ENCODE measurements at places on chromosomes 1 and 21.

DNA sequence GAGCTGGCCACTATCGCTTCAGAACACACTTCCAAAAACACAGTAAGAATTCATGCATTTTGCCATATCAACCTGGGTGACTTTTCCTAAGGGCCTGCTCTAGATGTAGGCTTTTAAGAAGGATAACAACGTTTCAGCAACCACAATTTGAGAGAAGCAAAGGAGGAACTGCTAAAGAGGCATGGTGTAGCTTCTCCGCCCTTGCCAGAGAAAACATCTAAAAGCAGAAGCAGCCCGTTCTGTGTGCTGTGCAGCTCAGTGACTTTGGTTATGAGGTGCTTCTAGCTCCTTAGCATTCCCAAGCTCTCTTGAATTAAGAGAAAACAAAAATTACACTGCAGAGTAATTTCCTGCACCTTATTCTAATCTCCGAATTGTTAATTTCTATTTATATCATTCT lies 2.7 kb downstream of the PER3 start:
- no peak for ATAC-seq

- ATAC-seq = no peak
These were observed 3.5 kb upstream of the ST3GAL3 start for GRCh38 chr1:43703836-43704235.

GRCh38 chr1:109649491-109649914 lies 6.4 kb upstream of the GSTM4 start:
- no peak for ATAC-seq

- ATAC-seq = no peak
These were observed 82.1 kb downstream of the PRDM2 start for GRCh38 chr1:13781907-13782633.

DNA sequence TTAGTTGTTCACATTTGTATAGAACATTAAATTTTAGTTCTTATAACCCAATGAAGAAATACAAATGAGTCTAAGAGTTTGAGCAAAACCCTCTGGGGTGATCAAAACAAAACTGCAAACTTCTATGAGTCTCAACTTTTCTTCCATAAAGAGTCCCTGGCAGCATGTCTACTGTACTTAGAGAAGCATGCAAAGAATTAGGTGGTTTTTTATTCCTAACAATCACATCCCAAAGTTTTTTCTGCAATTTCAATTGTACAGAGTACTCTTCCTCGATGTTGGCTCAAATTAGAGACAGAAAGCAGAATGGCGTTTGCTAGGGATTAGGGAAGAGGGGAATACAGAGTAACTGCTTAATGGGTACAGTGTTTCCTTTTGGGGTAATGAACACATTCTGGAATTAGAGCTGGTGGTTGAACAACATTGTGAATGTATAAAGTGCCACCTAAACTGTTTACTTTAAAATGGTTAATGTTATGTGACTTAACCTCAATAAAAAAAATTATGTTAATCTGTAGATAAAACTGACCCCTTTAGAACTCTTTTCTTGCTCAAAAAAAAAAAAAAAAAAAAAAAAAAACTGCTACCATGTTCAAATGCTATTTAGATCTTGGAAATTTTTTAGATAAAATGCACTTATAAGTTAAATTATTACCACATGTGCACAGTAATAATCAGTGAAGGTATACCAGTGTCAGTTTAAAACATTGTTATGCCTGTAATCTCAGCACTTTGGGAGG lies 4.8 kb downstream of the RC3H1 start:
- ATAC-seq = no peak

DNA sequence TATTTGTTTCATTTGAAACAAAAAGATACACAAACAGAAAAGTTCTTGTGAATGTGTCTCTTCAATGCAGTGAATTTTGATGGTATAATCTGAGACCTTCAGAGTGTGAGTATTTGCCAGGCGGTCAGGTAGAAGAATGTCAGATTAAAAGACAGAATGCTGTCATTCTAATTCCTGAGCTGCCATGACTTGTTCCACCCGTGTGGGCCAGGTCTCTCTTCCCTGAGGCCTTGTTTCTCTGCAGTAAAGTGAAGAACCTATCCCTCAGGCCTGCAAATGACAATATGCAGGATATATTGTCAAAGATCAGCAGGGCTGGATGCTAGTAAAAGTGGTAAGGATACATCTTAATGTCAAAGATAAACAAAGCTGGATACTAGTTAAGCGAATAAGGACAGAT lies 111.4 kb downstream of the ZP4 start:
- no peak for ATAC-seq

DNA sequence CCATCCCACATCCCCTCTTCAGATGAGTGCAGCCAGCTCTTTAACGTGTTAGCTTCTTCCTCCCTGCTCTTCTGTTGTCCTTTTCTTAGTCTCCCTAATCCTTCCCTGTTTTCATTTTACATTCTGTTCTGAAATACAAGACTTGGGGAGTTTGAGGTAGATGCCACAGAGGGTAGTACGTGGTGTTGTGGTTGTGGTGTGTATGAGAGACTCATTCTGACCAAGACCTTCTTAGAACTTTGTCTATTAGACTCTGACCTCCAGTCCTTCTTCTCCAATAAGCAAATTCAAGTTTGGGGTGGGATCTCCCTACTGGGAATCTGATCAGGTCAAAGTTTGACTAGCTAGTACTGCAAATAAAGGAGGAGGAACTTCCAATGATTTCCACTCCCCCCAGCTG lies 39.5 kb downstream of the CACNA1E start:
- no peak for ATAC-seq

GRCh38 chr1:154767315-154768240 lies 102.5 kb downstream of the KCNN3 start:
- no peak for ATAC-seq

GRCh38 chr1:28950449-28950848 lies 36.1 kb downstream of the EPB41 start:
- ATAC-seq = no peak

DNA sequence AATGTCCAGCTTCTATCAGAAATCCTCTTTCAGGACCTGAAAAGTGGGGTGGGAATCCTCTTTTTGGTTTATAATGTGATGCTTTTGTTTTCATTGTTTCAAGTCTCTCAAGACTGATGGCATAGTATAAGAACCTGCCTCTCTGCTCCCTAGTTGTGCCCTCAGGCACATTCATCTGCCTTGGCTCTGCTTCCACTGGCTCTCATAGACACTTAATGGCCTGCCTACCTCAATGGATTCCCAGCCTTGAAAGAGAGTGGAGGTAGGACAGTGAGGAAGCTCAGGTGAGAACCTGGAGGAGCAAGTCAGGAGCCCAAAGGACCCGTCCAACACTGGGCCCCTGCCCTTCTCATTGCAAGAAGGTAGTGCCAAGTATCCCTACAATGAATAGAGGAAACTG lies 4.8 kb downstream of the TTLL7 start:
- no peak for ATAC-seq

GRCh38 chr1:31755197-31755611 lies 8.9 kb downstream of the ADGRB2 start:
- no peak for ATAC-seq

- no peak for ATAC-seq
These were observed 74.9 kb upstream of the CNTN2 start for GRCh38 chr1:204968135-204968534.

- ATAC-seq = no peak
These were observed 55.6 kb downstream of the TCP10L start for GRCh38 chr21:32529679-32530078.

- no peak for ATAC-seq
These were observed 20.1 kb downstream of the OSBPL9 start for GRCh38 chr1:51636764-51637522.

DNA sequence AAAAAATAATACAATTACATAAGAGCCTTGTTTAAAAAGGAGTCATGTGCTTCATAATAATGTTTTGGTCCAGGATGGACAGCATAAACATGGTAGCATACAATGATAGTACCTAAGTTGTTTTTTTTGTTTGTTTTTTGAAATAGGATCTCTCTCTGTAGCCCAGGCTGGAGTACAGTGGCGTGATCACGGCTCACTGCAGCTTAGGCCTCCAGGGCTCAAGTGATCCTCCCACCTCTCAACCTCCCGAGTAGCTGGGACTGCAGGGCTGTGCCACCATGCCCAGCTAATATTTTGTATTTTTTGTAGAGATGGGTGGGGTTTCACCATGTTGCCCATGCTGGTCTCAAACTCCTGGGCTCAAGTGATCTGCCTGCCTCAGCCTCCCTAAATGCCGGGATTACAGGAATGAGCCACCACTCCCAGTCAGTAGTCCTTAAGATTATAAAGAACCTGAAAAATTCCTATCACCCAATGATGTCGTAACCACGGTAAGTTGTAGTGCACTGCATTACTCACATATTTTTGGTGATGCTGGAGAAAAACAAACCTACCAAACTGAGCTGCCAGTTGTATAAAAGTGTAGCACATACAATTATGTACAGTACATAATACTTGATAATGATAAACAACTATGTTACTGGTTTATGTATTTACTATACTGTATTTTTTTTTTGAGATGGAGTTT lies 22.4 kb upstream of the RCOR3 start:
- ATAC-seq = no peak

GRCh38 chr1:228212415-228212965 lies 4.6 kb downstream of the OBSCN start:
- no peak for ATAC-seq

DNA sequence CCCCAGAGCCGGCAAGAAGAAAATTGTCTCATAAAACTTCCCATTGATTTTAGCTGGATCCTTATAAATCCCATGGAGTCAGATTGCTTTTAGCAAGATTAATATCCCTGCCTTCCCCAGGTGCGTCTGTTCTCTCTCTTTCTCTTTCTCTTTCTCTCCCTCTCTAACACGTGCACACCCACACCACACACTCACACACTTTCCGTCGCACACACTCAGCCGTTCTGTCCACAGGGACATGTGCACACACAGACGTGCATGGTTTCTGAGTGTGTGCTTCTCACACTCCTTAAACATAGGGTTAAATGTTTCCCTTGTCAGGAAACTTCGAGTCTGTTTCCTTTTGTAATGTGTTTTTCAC lies 98.7 kb upstream of the NFIA start:
- no peak for ATAC-seq

DNA sequence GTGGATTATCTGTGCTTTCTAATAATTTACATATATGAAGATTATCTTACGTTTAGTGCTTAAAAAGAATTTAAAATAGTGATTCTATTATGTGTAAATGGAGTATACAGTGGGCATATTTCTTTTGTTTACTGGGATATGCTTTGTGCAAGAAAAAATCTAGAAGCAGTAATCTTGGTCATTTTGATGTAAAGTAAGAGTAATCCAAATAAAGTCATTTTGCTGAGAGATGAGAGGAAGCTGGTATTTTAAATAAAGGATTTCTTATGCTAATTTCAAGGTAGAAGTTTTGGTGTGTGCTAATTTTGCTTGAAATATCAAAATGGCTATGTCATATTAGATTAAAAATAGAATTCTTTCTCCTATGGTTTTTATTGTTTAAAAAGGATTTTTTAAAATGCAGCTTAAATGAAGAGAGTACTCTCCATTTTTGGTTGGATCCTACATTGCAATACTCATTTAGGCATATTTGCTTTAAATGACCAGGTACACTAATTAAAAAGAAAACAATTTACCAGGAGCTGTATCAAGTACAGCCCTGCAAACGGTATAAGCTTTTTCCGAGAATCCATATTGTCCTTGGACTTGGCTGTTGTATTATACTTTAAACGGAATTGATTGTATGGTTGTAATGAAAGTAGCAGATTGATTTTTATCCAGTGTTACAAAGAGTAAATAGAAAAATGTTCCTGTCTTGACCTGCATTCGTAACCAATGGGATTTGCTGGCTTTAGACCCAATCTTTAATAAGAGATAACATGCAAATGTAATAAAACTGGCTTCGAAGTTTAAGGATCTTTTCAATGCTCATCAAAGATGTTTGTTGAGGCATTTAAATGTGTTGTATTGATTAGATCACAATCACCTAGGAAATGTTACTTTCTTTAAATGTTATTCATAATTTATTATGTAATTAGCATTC lies 574.7 kb downstream of the USP25 start:
- ATAC-seq = no peak

DNA sequence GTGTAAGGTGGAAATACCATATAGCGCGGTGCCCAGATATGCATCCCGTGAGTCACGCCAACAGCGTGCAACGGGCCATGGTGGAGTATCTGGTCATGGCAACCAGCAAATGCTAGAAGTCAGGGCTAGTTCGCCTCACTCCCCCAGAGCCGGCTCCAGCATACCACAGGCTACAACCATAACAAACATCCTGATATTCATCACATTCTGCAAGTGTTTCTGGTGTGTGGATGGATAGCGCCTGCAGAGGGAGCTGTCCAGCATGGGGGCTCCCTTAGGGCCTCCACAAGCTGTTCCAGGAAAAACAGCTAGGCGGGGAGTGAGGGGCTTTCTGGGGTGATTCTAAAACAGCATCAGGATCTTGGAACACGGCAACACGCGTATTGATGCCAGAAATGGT lies 6.8 kb downstream of the C1orf198 start:
- no peak for ATAC-seq

DNA sequence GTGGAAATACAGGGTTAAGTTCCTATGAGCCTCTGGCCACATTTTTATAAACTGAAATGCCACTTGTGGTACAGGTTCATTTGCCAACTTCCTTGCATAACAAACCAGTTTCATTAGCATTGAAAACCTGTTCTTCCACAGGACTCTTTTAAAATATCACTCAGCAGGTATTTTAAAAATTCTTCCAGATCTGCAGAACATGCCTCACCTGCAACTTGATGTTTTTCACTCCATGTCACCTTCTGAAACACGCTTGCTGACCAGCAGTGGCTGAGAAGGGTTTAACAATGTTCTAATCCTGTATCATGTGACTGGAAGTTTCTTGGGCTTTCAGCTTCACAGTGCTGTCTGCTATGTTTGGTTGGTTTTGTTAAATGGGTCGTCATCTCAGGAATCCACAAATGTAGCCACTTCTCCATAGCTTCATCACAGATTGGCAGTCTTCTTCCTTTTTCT lies 17.6 kb upstream of the CBR3 start:
- no peak for ATAC-seq

GRCh38 chr1:11880911-11881748 lies 22.4 kb upstream of the NPPB start:
- no peak for ATAC-seq

- no peak for ATAC-seq
These were observed 70.6 kb downstream of the SYT6 start for GRCh38 chr1:114082867-114083585.

DNA sequence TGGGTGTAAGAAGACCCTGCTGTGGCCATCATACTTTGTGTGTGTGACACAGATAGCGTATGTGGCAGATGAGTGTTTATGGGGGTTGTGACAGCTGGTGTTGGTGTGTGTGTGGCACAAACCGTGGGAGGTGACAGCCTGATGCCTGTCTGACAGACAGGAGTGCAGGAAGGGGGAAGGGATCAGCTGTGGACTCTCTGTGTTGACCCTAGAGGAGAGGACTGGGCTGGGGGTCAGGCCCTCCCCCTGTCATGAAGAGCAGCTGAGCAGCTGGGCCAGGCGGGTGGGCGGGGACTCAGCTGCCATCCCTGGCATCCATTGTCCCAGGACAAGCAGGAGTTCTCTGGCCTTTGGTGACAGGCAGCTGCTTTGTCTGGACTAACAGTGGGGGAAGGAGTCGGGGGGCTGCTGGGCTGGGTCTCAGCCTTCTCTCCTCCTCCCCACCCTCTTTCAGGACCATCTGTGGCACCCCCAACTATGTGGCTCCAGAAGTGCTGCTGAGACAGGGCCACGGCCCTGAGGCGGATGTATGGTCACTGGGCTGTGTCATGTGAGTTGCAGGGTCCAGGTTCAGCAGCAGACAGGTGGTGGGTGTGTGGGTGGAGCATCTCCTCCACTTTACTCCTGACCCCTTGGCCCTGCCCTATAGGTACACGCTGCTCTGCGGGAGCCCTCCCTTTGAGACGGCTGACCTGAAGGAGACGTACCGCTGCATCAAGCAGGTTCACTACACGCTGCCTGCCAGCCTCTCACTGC lies 2.3 kb downstream of the PLK3 start:
- ATAC-seq = no peak

- ATAC-seq = no peak
These were observed 17.1 kb upstream of the UBE2U start for GRCh38 chr1:64186138-64186897.

- ATAC-seq = peak; percentile 31
These were observed 1.1 kb upstream of the MARCKSL1 start for GRCh38 chr1:32336963-32337675.
